ENCODE measurements at places on chromosomes 1 and 21. TPM values are rescaled to one million over a fixed set of nuclear protein-coding genes. Genes with fewer than 3 reads are reported as not detected.

Gene SELE
- not detected for total RNA-seq

Gene DHCR24
- 355 TPM for total RNA-seq

Gene CDC20
- total RNA-seq = 358 TPM

Gene AMY1A
- total RNA-seq = not detected

Gene PIGK
- total RNA-seq = 17.8 TPM
